Fibroblast of skin of abdomen (primary cell): ENCODE measurements at places on chromosomes 1 and 21.

DNA sequence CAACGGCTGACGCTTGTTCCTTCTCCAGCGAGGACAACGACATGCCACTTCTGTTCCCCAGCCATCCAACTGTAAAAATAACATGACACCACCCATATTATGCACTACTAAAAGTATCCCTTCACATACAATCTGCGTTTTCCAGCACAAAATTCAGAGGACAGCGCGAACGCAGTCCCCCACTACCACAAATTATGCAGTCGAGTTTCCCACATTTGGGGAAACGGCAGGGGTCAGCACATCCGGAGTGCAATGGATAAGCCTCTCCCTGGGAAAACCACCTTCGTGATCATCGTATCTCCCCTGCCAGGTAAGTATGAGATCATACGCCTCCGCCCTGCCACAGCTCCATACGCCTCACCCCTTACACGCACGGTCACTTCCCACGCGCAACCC, 120.9 kb downstream of the PPIAL4G start:
- DNase-seq: no peak

DNA sequence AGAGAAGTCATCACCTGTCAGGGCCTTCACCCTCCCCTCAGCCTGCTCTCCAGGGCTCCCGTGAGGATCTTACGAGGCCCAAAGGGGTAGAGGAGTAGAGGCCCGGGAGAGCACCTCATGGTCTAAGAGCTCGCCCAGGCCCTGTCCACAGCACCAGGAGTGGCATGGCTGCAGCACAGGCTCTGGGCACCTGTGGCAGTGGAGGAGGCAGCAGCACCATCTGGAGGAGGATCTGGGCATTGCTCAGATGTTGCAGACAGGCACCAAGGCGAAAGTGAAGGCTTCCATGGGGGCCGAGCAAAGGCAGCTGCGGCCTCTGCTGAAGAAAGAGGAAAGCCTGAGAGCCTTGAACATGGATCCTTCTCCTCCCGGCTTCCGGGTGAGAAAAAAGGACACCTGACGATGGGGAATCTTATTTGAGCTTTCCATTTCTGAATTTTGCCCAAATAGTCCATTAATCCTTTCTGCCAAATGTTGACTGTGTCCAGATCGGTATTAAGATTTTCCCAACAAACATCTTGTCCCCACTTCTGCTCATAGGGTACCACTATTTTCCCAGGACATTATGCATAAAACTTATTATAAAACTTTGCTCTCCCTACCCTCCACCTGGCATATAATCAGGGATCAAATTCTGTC, 604.7 kb downstream of the PTPRC start:
- DNase-seq: peak; percentile 49

- DNase-seq: no peak
Measured at GRCh38 chr1:97196825-97197516, 475.4 kb downstream of the PTBP2 start.

GRCh38 chr1:6285336-6285735, 24.4 kb upstream of the GPR153 start:
- DNase-seq: no peak

DNA sequence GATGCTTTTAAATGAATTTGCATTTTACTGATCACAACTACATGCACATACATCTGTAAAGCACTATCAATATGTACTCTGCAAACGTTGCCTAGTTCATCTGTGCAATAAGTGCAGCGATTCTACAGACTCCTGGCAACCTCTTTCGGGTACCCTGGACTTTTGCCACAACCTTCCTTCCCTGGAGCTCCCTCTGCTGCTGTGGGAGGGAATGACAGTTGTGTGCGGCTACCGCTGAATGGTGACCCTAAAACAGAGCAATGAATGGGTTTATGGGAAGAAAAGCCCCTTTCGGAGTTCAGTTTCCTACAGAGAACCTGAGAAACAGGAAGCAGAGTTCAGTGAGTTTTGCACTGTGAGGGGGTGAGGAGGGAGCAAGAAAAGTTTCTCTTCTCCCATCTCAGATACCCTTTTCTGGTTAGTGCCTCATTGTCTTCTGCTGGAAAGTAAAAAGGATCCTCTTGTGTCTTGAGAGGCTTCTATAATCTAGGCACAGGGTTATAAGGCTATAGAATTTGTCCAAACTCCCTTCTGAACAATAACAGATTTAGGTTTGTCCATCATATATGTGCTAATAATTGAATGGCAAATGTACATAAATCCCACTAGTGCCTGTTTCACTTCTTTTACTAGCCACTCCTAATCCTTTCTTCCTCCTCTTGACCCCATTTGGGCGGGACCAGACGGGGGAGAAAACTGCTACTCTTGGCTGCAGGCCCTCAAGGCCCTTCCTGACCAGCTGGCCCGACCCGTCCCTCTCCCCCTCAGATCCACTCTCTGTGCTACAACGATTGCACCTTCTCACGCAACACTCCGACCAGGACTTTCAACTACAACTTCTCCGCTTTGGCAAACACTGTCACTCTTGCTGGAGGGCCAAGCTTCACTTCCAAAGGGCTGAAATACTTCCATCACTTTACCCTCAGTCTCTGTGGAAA, 19.8 kb upstream of the SARS1 start:
- no peak for DNase-seq

DNA sequence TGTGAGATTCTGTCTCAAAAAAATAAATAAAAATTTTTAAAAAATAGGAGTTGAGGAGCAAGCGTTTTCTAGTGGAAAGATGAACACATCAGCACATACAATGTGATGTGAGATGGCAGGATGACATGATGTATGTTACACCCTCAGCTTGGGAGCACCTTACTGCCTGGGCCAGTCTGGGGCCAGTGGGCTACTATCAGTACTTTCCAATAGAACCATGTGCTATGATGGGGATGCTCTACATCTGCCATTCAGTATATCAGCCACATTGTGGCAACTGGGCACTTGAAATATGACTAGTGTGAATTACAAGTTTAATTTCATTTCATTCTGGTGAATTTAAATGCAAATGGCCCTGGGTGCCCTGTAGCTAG, 156.0 kb downstream of the PGBD5 start:
- no peak for DNase-seq

- DNase-seq: no peak
Measured at GRCh38 chr1:241808265-241808664, 39.7 kb upstream of the EXO1 start.

GRCh38 chr1:164562947-164563520, 4.0 kb downstream of the PBX1 start:
- no peak for DNase-seq

- no peak for DNase-seq
Measured at GRCh38 chr1:97073169-97073568, 351.6 kb downstream of the PTBP2 start.

GRCh38 chr1:29256979-29257804, 20.9 kb downstream of the PTPRU start:
- DNase-seq: peak; percentile 86

- no peak for DNase-seq
Measured at GRCh38 chr1:61013189-61013945, 69.0 kb upstream of the NFIA start.

- DNase-seq: no peak
Measured at GRCh38 chr21:45465105-45465504, 60.1 kb downstream of the COL18A1 start.

DNA sequence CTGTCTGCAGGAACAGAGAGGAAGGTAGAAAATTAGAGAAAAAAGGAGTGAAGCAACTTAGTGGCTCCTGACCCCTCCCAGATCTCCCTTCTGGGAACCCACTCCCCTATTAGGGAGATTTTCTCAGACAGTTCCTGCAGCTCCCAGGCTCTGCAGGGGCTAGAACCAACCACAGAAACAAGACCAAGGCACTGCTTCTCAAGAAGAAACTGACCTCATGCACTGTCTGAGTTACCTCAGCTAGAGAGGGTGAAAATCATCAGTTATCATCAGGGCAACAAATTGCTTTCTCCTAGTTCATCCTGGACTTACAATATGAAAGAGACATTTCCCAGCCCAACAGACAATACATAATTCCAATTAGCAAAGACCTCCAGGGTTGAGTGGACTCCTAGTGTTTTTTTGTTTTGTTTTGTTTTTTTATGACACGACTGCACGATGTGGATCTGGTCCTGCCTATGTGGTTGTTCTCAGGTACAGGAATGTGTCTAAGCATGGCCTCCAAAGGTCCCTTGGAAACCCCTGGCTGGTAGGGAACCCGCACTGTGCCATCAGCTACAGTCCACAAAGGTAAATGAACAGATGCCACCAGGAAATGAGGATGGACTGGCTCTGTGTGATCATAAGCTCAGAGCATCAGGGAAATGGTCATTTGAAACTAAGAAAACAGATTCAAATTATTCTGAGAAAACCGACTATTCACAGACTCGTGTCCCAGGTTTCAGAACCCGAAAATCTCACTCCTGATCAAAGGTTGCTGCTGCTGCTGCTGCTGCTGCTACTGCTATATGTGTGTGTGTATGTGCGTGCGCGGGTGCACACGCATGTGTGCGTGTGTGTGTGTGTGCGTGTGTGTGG, 65.3 kb downstream of the LAMC2 start:
- no peak for DNase-seq

DNA sequence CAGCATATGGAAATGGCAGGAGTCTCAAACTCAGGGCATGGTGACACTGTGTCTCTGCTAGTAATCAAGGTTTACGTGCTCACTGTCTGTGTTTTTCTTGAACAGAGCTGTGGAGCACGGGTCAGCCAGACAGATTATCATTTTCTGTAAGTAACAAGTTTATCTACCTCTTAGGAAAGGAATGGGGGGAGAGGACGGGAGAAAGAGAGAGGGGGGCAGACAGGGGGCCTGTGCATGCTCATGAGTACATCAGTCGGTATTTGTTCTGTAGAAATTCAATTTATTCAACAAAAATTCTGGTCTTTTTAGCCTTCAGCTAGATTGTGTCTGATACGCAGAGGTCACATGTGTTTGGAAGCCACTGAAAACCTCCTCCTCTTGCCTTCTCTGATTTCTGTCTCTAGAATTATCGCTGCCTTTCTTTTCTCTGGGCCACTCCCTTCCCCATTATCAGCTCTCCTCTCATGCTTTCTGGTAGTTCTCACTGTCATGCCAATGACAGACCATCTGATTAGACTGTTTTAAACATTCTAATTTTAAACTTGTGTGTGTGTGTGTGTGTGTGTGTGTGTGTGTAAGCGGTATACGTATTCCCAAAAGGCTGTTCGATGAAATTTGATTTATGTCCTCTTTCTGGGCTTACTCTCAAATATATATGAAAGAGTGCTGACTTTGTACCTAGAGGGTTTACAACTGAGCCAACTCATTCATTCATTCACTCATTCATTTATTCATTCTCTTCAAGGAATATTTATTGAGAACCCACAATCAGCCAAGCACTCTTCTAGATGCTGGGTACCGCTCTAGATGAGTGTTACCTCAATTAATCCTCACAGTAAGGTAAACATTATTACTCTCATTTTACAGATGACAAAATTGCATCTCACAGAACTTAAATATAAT, 636.9 kb downstream of the KIF26B start:
- peak; percentile 43 for DNase-seq

- no peak for DNase-seq
Measured at GRCh38 chr21:34266351-34266750, 97.5 kb upstream of the KCNE2 start.

GRCh38 chr1:36089393-36090121, 865 bp downstream of the ADPRS start:
- no peak for DNase-seq

GRCh38 chr1:44786138-44786840, 1.7 kb downstream of the BEST4 start:
- DNase-seq: peak; percentile 41

DNA sequence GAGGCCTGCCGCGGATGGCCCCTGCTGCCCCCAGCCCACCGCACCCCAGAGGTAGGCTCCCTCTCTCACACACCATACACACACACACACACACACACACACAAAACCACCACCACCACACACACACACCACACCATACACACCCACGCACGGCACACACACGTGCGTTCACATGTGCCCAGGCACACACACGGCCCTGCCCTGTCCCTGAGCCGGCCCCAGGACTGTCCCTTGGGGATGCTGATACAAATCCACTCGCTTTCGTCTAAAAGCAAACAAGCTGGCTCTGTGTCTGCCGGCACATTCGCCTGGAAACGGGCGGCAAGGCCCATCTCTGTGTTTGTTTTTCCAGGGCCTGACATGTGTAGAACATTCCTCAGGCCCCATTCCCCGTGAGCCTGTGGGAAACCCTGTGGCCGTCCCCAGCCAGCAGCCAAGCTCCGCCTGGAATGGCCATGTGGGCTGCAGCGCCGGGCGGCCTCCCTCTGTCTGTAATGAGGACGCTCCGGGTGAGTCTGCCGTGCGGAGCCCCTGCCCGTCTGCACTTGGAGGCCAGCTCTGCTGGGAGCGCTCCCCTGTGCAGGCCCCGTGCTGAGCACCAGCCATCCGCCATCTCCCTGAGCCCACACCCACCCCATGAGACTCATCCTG, 67.4 kb downstream of the DMRTB1 start:
- DNase-seq: peak; percentile 83

DNA sequence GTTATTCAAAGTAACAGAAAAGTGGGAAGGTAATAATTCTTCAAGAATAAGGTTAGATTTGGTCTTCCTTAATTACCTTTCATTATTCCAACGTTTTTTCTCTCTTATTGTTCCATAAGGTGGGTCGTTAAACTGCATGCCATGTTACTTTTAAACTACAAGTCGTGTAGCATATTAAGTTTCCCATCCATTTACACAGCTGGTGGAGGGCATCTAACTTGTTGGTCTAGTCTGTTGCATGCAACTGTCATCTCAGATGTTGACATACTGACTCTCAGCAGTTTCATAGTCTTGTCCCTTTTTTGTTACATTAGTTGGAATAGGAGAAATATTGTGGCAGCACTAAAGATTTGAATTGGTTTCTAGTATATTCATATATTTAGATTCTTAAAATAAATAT, 54.6 kb upstream of the BMP8A start:
- no peak for DNase-seq

GRCh38 chr1:86453664-86454063, 15.1 kb upstream of the CLCA1 start:
- no peak for DNase-seq

DNA sequence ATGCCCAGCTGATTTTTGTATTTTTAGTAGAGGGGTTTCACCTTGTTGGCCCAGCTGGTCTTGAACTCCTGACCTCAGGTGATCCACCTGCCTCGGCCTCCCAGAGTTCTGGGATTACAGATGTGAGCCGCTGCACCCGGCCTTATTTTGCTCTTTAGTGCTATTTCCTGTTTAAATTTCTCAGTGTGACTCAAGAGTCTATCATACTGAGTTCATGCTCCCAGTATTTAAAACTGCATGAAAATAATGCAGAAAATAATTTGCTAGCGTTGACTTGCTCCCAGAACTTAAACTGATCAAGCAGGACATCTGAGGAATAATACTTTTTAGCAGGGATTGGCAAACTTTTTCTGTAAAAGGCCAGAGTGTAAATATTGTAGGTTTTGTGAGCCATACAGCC, 86.4 kb upstream of the C1orf21 start:
- peak; percentile 39 for DNase-seq

DNA sequence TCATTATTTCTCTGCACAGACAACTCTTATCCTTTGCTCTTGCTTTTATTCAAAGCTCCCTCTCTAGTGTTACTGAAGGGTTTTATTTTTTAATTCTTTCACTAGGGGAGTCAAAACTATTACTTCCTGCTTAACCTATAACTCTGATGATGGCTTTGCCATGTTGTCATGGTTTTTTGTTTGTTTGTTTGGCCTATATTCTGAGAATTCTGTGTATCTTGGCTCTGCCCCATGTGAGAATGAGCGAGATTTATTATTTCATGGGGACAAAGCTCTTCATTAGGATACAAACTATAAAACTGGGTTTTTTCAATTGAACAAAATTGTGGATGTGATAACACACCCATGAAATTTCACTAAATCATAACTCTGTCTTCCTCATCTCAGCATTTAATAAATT, 190.5 kb upstream of the C1orf105 start:
- DNase-seq: no peak
